ENCODE measurements at places on chromosomes 16 and 17.
A peak's percentile ranks its signal among the peaks of the same experiment; 100 is the strongest.

DNA sequence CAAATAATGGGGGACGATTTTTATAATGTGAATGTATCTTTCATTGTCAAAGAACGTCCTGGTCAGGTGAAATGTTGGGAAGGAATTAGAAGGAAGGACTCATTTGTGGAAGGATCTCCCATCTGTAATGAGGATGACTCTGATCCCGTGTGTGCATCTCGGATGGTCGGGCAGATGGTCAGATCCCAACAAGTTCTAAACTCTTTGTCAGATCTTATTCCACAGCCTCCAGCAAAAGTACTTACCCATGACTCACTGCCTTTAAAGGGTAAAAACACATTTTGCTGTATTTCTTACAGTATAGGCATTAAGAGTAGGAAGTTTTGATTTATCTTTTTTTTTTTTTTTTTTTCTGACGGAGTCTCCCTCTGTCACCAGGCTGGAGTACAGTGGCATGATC is 539 bp upstream of the KRTAP4-8 start:
- no peak for DNase-seq

GRCh38 chr16:58563235-58563634 is 47.9 kb downstream of the SETD6 start:
- no peak for DNase-seq

GRCh38 chr17:56754523-56755208 is 79.1 kb downstream of the C17orf67 start:
- peak; percentile 36 for DNase-seq

DNA sequence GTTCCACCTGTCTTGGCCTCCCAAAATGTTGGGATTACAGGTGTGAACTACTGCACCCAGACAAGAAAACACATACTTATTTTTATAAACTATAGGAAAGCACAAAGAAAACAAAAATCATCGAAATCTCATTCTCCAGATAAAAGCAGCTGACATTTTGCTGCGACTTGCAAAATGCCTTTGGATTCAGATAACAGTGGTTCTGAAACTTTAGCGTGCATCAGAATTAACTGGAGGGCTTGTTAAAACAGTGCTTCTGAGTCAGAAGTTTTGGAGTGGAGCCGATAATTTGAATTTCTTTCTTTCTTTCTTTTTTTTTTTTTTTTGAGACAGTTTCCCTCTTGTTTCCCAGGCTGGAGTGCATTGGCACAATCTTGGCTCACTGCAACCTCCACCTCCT is 17.7 kb upstream of the GJD3 start:
- DNase-seq = no peak

GRCh38 chr16:54204756-54205155 is 81.8 kb downstream of the IRX3 start:
- DNase-seq = no peak

DNA sequence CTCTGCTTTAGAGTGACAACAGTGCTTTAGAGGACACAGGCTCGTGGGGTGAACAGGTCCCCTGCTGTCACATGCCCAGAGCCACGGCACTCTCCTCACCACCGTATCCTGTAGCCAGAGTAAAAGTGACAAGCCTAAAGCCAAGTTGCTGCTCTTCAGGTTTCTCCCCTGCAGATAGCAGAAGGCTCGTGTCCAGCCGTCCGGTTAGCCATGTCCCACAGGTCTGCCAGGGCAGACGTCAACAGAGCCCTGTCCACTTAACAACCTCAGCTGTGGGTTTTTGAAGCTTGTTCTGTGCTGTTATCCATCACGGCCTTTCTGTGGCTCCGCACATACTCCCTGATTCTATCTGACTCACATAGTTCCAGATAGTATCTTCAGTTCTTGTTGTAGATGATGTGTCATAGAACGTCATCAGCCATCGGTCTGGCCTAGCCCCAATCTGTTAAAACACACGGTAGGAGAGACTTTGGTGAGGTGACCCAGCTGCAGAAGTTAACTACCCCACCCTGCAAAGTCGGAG is 100.7 kb downstream of the SOCS1 start:
- no peak for DNase-seq

DNA sequence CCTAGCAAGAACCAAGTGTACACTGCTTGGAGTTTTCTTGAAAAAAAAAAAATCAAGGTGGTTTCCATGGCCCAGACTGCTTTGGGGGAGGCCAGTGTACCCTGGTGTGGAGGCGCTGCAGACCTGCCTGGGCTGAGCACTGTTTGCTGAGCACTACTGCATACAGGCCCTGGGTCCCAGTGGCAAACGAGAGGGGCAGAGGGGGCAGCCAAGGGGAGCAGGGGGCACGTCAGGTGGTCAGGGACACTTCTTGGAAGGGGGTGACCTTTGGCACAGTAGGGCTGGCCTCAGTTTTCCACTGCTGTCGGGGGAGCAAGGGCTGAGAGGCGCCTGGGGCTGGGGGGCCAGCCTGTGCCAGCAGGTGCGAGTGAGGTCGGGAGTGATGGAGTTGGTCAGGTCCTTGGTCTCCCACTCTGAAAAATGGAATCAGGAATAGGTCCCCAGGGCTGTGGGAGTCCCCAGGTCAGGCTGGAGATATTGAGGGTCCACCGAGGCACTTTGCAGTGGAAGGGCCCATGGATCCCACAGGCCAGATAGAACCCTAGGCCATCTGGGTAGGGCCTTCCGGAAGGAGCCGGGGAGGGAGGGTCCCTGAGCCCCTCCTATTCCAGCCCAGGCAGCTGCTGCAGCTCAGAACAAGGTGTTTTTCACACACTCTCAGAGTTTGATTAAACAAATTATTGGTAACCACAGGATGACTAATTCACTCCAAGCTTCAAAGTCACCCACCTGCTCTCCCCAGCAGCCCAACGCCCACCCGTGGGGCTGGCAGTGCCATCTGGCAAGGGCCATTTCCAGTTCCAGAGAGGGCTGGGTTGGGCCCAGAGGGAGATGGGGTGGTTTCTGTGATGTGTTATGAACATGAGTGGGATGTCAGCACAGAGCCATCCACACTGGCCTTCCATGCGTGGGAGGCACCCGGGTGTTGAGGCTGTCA is 3.5 kb downstream of the ZFPM1 start:
- peak; percentile 45 for DNase-seq

DNA sequence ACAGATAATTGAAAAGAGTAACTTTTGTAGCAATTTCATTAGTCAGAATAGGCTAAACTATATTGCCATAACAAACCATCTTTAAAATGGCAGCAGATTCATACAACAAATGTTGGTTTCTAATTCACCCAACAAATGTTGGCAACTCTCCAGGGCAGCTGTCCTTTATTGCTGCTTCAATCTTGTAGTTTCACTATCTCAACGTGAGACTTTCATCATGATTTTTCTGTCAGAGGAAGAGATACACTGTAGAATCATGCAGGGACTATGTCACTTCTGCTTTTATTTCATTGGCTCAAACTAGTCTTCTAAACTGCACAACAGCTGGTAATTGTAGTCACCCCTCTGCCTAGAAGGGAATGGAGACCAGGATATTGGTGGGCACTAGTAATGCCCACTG is 174.2 kb downstream of the TANC2 start:
- DNase-seq = peak; percentile 82

- DNase-seq = peak; percentile 75
These were observed 30.3 kb downstream of the HMOX2 start for GRCh38 chr16:4506450-4506849.

DNA sequence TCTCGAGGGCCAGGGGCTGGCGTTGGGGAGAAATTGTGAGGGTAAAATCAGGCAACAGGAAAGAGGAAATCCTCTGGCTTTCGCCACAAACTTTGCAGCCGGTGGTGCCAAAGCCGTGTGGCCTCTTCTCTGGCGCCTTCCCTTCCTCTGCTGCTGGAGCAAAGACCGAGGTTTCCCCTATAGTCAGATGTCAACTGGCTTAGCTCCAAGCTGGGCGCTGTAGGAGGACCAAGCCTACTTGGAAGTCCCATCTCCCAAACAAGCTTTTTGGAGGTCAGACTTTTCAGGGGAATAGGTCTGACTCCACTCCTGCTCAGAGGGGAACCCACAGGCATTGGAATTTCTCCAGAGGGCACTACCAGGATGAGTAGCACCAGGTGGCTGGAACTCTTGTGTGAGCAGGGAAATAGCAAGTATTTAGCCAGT is 5.0 kb downstream of the IGFBP4 start:
- DNase-seq = no peak
